A549 treated with DMSO at 1 μM for 4 hours (cell line): ENCODE measurements at places on chromosomes 11 and 22. TPM values are rescaled to one million over a fixed set of nuclear protein-coding genes. Genes with fewer than 3 reads are reported as not detected.

GDPD4 gene
- not detected in 5 replicates for total RNA-seq

SPDYC gene
- not detected in 5 replicates for total RNA-seq

MRGPRX4 gene
- total RNA-seq: not detected in 5 replicates

PIK3IP1 gene
- total RNA-seq: 1.2 to 2.1 TPM (median 1.3 TPM) in 5 replicates
